Esophagus squamous epithelium (tissue), 5 donors: ENCODE measurements at places on chromosomes 6 and 20.
A peak's percentile ranks its signal among the peaks of the same experiment; 100 is the strongest.

- no peak for DNase-seq
These were observed 2.2 kb upstream of the RRBP1 start for GRCh38 chr20:17684077-17684888.

- no peak for DNase-seq
These were observed 1.1 kb upstream of the CD109 start for GRCh38 chr6:73694711-73695411.

DNA sequence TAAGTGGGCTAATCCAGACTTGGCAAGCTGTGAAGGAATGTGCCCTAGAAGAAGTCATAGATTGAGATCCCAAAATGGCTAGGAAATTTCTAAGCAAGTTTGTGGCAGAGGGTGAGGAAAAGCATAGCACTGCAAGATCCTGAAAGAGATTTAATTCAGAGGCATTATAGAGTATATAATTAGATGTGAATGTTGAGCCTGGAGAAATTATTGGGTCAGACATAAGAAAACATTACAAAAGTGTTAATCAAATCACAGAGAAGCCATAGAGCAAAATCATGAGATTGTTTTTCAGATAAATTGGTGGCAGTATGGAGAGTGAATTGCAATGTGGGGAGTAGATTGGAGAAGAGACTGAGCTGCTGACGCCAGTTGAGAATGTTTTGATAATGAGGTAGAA lies 90.0 kb downstream of the CD2AP start:
- DNase-seq: no peak

DNA sequence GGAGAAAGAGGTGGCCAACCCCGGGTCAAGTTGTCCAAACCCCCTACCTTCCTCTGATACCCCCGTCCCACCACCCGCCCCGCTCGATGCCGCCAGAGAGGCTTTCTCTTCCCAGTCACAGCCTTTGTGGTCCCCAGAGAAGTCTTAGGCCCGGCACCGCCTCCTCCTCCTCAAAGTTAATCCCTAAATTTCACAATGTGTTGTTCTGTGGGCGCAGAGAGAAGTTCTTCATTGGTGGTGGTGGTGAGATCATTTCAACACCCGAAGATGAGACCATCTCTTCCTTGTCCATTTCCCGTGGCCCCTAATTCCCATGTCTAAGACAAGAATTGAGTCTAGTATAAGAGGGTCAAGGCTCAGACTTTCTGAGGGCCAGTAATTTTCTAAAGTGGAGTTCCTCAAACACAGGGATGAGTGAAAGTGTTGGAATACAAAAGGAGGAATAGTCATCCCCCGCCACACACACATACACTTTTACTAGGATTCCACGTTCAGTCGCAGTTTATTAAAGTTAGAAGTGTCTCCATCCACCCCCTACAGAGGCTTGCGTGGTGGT lies 10.4 kb downstream of the TRIM31 start:
- no peak for DNase-seq

DNA sequence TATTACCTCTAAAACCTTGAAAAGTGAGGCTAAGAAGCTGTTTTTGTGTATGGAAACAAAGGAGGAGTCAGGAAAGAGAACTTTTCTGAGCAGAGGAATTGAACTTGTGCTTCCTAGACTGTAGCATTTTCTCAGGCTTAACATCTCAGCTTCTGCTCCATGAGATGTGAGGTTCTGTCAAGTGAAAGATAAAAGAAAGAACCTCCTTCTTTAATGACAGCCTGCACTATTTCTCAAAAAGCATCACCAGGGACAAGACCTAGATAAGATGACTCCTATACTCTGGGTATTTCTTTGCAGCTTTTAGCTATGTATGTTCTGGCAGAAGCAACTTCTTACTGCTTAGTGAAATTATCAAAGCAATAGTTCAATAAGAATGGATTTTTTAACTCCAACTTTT lies 87.6 kb upstream of the KCNQ5 start:
- DNase-seq: no peak

- DNase-seq: no peak
These were observed 61.2 kb downstream of the C6orf52 start for GRCh38 chr6:10633216-10633615.

- peak; percentile 29 for DNase-seq
These were observed 32.5 kb downstream of the PNPLA1 start for GRCh38 chr6:36302227-36302976.

DNA sequence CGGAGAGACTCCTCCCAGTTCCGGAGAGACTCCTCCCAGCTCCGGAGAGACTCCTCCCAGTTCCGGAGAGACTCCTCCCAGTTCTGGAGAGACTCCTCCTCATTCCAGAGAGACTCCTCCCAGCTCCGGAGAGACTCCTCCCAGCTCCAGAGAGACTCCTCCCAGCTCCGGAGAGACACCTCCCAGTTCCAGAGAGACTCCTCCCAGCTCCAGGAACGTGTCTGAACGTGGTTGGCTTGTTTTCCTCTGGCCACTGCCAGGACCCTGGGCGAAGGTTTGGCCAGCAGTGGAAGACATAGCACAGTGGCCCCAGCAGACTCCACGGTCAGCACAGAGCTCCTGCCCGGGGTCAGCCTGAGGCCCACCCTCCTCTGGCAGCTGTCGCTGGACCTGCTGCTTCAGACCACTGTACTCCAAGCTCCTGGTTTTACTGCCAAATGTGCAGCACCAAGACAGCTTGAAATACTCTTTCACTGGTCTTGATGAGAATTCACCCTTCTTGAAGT lies 122.3 kb upstream of the AFDN start:
- DNase-seq: no peak

DNA sequence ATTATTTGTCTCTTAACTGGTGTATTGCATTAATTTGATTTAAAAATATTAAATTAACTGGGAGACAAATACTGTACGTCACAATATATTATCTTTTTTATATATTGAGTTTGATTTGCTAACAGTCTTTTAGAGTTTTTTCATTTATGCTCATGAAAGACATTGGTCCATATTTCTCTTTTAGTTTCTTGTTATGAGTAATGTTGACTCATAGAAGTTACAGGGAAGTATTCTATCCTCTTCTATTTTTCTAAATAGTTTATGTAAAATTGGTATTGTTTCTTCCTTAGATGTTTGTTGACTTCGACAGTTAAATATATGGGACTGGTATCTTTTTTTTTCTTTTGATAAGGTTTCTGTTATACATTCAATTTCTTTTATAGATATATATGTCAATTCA lies 1115.6 kb upstream of the CITED2 start:
- DNase-seq: no peak

GRCh38 chr6:35711731-35712130 lies 23.0 kb upstream of the FKBP5 start:
- no peak for DNase-seq

DNA sequence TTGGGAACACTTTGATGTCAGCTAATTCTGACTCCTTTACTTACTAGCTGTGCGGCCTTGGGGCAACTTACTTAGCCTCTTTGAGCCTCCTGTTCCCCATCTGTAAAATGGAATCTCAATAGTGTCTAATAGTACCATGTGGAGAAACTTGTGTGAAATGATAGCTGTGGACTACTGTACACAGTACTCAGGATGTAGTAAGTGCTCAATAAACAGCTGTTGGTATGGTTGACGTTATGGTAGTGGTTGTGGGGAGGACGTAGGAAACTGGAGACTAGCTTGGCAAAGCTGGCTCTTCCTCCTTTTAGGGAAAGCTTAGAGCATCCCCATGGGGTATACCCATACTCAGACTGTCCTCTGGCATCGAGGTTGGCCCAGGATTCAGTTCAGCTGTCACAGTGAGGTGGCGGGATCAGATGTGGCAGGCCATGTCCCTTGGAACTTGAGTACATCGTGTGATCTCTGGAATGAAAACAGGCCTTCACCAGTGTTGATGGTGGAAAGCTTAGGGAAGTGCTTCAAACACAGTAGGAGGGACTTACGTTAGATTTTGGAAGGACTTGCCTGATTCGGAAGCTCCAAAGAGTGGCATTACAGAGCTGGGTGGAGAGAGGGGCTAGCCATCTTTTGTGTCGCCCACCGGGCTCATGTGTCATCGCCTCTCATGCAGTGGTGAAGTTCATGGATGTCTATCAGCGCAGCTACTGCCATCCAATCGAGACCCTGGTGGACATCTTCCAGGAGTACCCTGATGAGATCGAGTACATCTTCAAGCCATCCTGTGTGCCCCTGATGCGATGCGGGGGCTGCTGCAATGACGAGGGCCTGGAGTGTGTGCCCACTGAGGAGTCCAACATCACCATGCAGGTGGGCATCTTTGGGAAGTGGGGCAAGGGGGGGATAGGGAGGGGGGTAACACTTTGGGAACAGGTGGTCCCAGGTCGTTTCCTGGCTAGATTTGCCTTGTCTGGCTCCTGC lies 7.1 kb downstream of the VEGFA start:
- no peak for DNase-seq

GRCh38 chr6:12345694-12346058 lies 55.5 kb downstream of the EDN1 start:
- DNase-seq: no peak
